ENCODE measurements at places on chromosomes 3 and 15.

GRCh38 chr3:143443851-143444331 lies 324.3 kb downstream of the CHST2 start:
- DNase-seq: no peak

DNA sequence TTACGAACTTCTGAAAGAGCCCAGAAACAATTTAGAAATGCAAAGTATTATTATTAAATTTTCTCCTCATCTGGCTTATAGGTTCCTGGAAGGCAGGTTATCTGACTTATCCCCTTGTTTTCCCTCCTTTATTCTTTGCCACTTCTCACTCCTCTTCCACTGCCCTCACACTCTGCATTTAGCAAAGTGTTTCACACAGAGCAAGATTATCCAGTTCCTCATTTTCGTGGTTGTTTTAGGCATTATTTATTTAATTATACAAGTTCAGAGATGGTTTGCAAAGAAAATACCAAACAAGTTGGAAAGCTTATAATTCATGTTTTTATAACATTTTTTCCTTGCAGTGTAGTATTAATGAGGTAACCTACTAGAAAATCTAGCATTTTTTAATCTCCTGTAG lies 544.9 kb downstream of the NSUN3 start:
- no peak for DNase-seq

DNA sequence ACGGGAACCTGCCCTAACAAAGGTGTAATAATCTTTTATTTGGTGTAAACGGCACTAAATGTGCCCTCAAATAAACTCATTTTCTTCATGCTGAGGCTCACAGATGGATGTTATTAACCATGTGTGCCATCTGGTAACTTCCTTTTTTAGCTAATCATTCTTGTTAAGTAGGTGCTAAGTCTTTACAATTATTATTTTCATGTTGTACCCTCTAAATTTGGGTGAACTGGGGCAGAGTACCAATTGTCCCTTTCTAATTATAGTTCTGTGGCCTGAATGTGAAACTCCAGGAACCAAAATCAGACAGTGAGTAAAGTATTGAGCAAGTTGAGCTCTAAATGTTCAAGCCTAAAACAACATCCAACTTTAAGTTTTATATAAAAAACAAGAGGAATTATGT lies 220.7 kb upstream of the CADM2 start:
- DNase-seq: no peak

- no peak for DNase-seq
Measured at GRCh38 chr15:23411841-23412240, 35.2 kb downstream of the GOLGA6L2 start.

GRCh38 chr15:79432345-79433275 lies 474 bp downstream of the MINAR1 start:
- DNase-seq: no peak

- DNase-seq: no peak
Measured at GRCh38 chr3:71964170-71964569, 179.2 kb upstream of the PROK2 start.

DNA sequence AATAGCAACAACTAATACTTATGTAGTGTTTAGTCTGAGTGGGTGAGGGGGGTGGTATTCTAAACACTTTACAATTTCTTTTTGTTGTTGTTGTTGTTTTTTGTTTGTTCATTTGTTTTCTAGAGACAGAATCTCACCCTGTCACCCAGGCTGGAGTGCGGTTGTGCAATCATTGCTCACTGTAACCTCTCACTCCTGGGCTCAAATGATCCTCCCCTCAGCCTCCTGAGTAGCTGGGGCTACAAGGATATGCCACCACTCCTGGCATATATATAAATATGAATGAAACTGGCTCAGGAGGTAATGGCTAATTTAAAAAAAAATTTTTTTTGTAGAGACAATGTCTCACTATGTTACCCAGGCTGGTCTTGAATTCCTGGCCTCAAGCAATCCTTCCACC lies 19.1 kb downstream of the SPSB4 start:
- DNase-seq: no peak

DNA sequence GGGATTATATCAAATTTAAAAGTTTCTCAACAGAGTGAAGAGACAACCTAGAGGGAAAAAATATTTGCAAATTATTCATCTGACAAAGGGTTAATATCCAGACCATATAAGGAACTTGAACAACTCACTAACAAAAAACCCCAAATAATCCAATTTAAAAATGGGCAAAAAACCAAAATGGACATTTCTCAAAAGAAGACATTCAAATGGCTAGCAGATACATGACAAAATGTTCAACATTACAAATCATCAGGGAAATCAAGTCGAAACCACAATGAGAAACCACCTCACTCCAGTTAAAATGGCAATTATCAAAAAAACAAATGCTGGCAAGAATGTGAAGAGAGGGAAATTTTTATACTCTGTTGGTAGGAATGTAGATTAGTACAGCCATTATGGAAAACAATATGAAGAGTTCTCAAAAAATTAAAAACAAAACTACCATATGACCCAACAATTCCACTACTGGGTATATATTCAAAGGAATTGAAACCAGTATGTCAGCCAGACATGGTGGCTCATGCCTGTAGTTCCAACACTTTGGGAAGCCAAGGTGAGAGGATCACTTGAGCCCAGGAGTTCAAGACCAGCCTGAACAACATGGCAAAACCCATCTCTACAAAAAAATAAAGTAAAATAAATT lies 88.5 kb downstream of the CSNK1G1 start:
- no peak for DNase-seq

DNA sequence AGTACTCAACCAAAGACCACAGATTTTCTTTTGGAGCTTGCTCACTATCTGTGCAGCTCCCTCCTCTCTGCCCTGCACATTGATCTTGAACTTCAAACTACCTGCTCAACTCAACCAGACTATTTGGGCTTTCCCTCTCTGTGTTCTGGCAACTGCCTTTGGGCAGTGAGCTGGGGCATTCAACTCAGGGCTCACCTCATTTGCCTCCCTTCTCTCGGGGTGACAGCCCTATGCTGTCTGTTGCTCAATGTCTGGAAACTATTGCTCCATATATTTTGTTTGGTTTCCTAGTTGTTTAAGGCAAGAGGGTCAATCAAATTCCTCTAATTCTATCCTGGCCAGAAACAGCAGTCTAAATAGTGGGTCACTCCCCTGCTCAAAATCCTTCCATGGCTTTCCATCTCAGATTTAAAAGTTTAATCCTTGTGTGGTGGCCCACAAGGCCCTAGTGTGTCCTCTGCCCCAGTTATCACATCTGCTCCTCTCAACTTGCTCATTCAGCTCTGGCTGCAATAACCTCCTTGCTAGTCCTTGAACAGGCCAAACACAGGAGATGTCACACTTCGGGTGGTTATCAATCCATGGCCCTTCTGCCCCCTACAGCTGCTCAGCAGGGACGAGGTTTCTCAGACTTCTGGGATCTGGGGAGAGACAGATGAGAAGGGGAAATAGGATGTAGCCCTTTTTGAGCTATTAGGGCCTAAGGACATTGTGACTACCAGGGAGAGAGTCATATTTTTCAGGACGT lies 67.8 kb downstream of the SNRK start:
- no peak for DNase-seq

DNA sequence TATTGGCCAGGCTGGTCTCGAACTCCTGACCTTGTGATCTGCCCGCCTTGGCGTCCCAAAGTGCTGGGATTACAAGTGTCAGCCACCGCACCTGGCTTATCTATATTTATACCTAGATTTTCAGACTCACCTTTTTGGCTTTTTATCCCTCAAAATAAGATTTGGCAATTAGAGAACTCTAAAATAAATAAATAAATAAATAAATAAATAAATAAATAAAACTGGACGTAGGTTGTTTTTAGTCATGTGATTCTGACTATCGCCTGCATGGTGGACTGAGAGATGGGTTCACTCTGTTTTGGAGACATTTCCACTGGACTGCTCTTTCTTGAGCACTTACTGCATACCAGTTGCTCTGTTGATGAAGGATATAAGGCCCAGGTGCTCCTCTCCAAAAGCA lies 46.2 kb upstream of the AKAP13 start:
- DNase-seq: no peak

GRCh38 chr3:116947809-116948208 lies 238.2 kb downstream of the TUSC7 start:
- DNase-seq: no peak

DNA sequence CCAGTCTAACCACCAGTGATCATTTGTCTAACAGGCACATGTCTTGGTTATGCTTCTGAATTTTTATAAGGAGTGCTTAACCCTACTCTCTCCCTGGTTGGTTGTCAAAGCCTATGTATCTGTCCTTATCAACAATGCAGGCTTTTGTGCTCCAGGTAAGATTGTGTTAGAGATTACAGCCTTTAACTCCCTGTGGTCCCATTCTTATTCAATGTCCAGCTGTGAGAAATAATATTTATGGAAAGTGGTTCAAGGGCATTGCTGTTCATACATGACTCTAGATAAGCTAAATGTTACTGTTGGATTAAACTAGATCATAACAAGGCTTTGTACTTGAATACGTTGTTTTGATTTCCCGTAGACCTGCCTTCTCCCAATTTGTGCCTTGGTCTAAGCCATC lies 146.1 kb upstream of the TSC22D2 start:
- DNase-seq: no peak

GRCh38 chr15:68504681-68505170 lies 72.8 kb upstream of the ITGA11 start:
- no peak for DNase-seq

GRCh38 chr15:35437157-35437556 lies 108.8 kb downstream of the DPH6 start:
- DNase-seq: no peak

- no peak for DNase-seq
Measured at GRCh38 chr3:119160361-119160760, 13.0 kb upstream of the UPK1B start.

DNA sequence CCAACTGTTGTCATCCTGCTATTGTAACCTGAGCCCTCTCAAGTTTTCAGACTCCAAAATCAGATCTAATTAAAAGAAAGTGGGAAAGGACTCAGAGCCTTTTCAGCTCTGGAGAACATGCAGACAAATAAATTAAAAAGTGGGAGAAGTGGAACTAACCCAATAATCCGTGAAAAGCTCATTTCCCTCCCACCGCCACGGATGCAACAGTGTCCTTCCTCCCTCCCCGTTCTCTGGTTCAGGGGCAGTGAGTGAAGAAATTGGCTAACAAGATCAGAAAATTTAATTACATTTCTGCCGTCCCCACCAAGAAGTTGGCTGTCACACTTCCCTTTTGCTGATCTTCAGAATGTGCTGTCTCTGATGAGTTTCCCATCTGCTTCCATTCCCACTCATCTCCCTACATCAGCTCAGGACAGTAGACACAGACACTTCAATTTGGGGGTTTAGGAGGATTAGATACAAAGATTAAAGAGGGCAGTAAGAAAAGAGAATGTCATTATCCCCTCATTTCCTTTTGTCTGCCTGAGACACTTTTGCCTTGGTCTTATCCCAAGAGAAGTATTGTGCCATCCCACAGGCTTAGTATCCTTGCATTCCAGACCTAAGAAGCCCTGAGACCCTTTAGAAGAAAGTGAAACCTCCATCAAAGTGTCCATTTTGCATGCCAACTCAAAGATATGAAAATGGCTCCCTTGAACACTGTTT lies 335.7 kb upstream of the PPP2R3A start:
- DNase-seq: no peak

GRCh38 chr3:38573556-38573955 lies 75.9 kb downstream of the SCN5A start:
- DNase-seq: no peak

DNA sequence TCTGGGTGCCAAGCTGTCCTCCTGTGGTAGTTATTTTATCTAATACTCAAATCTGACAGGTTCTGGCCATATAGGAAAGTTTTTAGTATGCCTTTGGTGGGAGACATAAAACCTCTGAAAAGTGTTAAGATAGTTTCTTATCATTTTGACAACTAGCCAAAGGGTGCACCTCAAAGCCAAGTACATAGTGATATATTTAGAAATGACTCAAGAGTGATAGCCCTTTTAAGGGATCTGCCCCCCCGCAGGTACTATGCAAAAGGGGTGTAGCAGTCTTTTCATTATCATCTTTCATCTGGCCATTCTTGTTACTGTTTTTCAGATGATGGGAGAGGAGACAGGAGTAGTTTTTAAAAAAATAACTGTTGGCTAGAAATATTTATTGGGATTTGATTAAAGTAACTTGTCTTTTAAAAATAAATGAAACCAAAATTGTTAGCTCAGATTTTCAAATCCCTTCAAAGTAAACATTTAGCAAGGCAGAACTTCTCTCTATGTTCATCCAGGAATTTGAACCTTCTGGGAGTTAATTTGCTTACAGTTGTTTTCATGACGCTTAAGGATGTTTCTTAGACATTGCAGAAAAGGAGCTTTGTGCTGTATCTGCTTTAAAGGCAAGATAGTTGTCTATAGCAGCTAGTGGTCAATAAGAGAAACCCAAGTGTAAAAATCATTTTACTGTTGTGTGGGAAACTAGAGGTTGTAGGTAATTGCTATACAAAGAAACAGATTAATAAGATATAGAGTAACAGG lies 5.1 kb downstream of the PHLDB2 start:
- DNase-seq: no peak

- no peak for DNase-seq
Measured at GRCh38 chr3:188239577-188239976, 85.6 kb downstream of the LPP start.

DNA sequence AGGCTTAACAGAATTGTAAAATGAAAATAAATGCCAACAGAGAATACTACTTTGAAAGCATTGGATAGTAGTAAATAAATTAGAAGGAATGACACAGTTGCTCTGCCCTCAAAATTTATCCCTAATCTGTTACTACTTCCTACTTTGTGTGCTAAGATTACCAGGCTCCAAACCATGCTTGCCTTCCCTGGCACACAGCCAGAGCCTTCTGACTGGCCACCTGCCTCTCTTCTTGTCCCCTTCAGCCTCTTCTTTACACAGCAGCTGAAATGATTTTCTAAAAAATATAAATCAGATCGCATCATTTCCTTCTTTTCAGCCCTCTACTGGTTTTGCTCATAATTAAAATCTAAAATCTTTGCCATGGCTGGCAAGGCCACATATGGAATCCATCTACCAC lies 334.1 kb downstream of the FHIT start:
- DNase-seq: no peak

- DNase-seq: no peak
Measured at GRCh38 chr3:85251766-85252165, 293.0 kb downstream of the CADM2 start.

DNA sequence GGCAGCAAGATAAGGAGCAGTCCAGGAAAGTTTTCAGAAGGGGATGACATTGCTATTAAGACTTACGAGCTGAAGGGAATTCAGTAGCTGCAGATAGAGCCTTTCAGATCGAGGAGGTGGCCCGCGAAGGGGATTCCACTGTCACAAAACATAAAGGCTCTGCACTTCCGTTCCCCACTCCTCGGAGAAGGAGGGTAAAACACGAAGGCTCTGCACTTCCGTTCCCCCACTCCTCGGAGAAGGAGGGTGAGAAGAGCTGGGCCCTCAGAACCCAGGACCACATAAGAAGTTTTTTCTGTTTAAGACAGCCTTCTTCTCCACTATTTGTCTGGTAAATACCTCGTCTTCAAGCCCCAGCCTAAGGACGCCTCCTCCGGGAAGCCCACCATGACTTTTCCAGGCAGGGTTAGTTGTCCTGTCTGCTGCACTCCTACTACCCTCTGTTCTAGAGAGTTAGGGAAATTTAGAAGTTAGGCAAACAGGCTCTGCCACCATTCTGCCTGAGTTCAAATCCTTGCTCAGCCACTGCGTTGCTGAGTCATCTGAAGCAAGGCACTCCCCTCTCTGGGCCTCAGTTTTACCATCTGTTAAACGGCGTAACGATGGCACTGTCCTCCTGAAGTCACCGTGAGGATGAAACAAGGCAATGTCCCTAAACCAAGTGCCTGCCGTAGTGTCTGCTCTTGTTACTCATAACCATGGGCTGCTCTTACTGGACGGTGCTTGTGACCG lies 134.1 kb upstream of the HES1 start:
- DNase-seq: no peak
